ENCODE measurements at places on chromosomes 5 and 9.

- no peak for DNase-seq
These were observed 21.9 kb upstream of the MED10 start for GRCh38 chr5:6399980-6400910.

- no peak for DNase-seq
These were observed 1.7 kb downstream of the FST start for GRCh38 chr5:53481887-53482716.

DNA sequence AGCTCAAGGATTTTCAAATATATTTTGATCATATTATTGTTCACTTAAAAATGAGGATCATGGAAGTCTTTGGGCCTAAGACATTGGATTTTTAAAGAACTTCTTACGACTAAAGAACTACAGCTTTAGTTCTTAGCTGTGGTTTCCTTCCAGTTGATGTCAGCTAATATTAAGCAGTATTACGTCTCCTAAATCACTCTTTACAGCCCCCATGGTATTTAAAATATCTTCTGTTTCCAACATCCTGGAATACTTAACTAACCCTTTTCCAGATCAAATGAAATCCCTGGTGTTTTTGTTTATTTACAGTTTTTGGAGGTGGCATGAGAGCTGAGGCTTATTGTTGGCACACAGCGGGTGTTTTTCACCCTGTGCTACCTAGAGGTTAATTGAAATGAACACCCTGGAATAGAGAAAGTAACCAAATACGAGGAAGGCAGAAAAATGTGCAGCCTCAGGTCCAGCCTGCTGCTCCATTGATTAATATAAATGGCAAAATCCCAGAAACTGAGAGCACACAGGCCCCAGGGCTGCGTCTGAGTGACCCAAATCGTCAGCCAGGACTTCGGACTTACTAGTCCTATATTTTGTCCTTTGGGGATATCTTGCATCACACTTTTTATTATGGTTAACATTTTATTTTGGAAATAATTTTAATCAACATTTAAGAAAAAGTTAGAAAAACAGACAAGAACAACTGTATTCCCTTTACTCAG lies 52.3 kb upstream of the ICE1 start:
- no peak for DNase-seq

DNA sequence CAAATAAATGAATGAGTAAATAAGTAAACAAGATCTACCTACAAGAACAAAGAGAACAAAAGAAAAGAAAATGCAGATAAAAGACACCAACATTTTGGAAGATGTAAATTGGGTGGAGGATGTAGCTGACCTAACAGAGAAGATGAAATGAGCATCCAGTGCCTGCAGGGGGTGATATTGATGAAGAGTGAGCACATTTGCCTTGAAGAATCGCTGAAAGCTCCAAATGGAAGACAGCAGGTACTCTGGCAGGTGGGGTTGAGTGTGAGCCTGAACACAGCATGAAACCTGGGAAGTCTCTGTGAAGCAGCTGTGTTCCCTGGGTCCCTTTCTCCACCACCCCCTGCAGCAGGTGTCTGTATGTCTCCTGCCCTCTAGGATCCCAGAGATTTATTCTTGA lies 125.6 kb downstream of the NXNL2 start:
- DNase-seq, result no peak

- DNase-seq, result no peak
These were observed 357.9 kb upstream of the KIF2A start for GRCh38 chr5:61948151-61948550.

DNA sequence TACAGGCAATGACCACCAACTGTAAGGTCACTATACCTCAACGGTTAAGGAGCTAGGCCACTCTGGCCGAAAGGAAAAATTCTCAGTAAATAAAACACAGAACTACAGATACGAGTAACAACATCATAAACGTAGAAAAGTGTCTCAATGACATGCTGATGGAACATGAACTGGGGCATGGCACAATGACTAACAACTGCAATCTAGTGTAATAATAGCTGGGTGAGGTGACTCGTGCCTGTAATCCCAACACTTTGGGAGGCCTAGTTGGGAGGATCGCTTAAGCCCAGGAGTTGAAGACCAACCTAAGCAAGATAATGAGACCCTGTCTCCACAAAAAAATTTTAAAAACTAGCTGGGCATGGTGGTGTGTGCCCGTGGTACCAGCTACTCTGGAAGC lies 9.8 kb upstream of the RAPGEF6 start:
- no peak for DNase-seq

Data from NCI-H1436 treated with DMSO at 0.1 percent for 48 hours (cell line).